Activated T-cell treated with anti-CD3 and anti-CD28 coated beads, Interleukin-2, amount 50 U/mL, for 72 hours (primary cell): ENCODE measurements at places on chromosomes 6 and 20.

DNA sequence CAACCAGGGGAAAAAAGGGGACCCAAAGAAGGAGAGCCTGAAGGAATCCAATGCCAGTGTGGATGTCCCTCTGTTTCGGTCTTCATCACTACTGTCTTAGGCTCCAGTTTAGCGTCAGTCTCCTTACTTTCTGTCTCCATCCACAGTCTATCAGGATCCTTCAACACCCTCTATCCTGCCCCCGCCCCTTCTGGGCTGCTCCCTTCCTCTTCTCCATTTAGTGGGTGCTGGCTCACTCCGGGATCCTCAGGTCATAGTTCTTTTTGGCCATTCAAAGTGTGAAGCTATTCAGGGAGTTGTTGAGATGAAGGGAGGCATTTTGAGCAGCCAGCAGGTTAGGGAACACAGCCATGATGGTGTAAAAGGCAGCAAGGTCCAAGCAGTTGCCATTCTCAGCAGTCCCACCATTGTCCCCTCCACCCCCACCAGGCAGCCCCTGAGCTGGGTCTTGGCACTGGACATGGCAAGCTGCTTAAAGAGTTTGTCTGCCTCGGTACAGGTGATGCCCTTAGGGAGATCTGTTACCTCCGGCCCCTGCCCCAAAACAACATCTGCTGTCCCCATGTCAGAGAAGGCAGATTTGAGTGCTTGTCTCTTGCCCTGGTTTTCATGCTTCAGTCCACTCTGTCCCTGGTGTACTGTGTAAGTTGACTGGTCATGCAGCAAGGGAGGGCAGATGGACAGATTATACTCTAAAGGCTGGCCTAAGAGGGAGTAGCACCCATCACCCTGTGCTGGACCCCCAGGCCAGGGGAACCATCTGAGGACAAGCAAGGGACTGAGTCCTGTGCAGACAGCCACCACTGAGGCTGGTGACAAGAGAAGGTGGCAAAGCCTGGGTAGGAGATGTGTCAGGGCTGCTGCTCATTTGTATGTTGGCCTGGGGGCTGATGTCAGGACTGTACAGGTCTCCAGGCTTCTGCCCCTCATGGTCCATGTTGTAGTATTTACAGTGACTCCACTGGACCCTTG, 842.0 kb downstream of the HACE1 start:
- no peak for DNase-seq

- DNase-seq, result no peak
Observed at GRCh38 chr6:15352845-15353244, 107.0 kb downstream of the JARID2 start.

- DNase-seq, result no peak
Observed at GRCh38 chr6:48080227-48081009, 30.6 kb downstream of the PTCHD4 start.

DNA sequence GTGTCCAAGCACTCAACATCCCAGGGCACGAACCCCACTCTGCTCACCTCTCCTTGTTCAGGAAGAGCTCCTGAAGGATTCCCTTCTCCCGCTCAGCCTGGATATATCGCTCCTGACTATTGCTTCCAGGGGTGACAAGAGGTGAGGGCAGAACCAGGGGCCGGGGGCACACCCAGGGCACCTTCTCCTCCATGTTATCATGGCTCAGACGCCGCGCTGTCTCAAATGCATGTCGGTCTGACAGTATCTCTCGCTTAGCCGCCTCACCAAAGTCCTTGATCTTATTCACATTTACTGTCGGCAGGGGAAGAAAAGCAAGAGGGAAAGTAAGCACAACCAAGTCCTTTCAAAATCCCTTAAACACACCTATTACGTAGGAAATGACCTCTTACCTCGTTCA, 13.1 kb downstream of the PPP1R10 start:
- no peak for DNase-seq

DNA sequence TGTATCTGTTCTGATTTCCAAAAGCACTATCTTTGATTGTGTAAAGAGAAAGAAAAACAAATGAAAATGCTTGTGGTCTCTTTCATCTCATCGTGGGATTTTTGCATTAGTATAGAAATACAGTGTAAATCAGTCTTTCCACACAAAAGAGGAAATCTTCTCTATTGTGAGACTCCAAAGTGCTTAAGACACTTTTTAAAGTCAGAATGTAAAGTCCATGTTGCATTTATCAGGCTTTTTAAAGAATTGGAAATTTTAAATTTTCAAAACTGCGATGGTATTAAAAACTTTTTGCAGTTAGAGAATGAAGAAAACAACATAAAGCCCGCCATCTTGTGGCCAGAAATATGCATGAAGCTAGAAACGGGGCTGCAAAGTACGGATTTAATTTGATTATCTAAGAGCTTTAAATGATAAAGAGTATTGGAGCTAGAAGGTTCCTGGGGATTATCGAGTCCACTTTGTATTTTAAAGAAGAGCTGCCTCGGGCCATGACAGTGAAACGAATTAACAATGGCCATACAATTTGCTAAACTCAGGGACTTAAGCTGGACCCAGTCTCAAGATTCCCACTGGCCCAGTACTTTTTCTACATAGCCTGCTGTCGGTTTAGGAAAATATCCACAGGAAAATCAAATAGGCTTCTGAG, 339.6 kb downstream of the ARHGAP18 start:
- DNase-seq, result peak; percentile 46

DNA sequence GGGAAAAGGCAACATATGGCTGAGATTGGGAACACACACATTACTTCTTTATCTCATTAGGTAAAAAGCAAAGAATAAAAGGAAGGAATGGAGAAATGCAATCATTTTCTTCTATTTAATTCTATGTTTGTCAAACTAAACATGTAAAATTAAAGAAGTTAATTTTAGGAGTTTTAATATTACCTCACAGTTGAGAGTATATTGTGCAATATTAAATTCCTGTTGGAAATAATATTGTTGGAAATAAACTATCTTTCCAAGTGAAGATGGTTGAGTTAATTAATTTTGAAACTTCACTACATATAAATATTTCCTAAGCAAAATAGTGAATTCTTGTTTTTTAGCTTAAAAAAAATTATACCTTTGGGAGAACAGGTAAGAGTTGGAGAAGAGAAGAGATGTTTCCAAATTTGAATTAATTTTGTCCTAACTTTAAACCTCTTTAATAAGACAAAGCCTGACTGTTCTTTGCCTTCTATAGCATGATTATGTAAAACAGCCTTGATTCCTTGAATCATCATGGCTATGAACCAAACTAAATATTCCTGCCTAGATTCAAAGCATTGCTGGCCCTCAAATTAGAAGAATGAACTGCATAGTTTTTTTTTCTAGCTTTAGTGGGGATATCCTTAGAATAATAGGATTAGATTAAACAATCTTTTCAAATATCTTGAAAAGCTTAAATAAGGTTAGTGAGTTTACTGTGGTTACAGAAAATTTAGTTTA, 1349.1 kb upstream of the ADGRB3 start:
- no peak for DNase-seq

- no peak for DNase-seq
Observed at GRCh38 chr6:53192682-53193188, 44.1 kb upstream of the GCM1 start.

DNA sequence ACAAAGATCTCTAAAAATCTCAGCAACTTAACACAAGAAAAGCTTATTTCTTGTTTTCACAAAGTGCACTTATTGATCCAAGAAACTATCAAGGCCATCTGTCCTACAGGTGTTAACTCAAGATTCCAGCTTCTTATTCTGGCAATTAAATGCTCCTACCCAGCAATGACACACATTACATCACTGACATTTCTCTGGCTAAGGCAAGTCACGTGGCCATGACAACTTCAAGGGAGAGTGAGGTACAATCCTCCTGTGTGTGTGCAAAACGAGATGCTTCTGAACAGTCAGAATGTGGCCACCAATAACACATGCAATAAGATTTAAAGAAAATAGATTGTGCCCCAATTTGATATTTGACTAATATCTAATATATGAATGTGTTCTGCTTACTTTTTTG, 169.3 kb upstream of the BTBD3 start:
- no peak for DNase-seq

DNA sequence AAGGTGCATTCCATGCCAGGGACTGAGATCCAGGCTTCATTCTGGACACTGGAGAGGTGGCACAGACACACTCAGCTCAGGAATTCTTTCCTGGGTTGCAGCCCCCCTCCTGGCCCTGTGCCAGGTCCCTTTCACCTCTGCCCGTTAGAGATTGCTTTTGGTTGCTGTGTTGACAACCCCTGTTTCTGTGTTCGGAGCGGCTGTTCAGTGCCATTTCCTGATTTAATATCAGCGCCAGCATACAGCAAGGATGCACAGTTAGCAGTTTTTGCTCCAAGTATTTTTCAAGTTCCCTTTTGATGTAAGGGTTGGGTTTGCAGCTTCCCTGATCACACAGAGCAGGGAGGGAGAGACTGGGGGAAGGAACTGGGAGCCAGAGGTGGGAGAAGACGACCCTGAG, 8.5 kb upstream of the MAFB start:
- no peak for DNase-seq

DNA sequence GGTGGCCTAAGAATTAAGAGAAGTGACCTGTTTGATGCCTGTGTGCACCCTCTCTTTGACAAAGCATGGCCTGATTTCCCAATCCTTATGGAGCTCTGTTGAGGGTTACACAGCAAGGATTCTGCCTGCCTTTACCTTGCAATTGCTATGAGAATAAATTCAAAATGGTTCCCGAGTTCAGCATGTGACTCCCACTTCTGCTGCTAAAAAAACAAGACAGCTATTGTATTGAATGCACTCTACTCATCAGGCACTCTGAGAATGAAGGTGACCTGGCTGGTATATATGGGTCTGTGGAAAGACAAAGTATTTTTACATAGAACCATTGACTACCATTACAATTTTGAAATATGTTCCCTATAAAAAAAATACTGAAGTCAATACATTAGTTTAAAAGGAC, 190.3 kb downstream of the ATXN1 start:
- DNase-seq, result no peak

GRCh38 chr6:17042422-17043147, 59.3 kb upstream of the STMND1 start:
- DNase-seq, result no peak

- DNase-seq, result no peak
Observed at GRCh38 chr6:32833664-32834063, 4.9 kb downstream of the TAP2 start.

- peak; percentile 27 for DNase-seq
Observed at GRCh38 chr6:79946272-79947190, 822 bp downstream of the ELOVL4 start.

GRCh38 chr6:128073389-128073788, 172.5 kb upstream of the THEMIS start:
- DNase-seq, result no peak

DNA sequence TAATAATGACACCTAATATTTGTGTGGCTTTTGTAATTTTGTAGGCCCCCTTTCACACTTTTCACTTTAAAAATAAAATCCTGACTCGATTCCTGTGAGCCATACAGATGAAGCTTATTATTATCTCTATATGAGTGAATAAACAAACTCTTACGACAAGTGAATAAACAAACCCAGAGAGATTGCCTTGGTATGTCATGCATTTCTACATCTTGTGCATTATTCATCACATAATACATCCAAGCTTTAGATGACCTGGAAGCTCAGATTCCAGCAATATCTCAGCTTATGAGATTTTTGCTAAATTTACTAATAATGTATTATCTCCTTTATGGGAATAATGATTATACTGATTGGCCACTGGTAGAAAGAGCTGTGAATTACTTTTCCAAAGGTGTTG, 248.2 kb downstream of the TBX18 start:
- DNase-seq, result no peak

- DNase-seq, result no peak
Observed at GRCh38 chr6:168638468-168639271, 197.7 kb downstream of the SMOC2 start.

DNA sequence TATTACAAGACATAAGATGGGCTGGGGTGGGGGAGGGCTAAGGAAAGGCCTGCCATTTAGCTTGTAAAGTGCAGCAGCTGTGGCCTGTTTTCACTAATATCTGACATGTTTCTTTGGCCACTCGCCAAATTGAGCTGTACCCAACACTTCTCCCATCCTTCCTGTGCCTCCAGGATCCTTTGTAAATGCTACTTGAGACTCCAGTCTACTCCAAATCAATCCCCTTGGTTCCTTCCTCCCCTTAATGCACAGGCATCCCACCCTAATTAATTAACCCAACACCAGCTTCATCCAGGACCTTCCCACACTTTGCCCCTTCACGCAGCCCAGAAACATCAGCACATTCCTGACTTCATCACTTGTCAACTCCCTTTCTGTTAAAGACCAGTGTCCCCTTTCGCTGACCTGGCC, 55.0 kb upstream of the TCF21 start:
- DNase-seq, result no peak

DNA sequence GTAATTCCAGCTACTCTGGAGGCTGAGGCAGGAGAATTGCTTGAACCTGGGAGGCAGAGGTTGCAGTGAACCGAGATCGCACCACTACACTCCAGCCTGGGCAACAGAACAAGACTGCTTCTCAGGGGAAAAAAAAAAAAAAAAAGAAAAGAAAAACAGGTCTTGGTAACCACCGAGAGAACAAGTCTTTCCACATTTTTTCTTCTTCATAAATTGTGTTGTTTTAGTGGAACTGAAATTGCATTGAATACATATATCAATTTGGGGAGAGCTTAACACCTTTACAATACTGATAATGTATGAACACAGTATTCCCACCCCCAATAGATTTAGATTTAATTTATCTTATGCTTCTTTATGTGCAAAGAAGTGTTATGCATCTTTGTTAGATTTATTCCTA, 70.0 kb upstream of the PLEKHG1 start:
- no peak for DNase-seq

- no peak for DNase-seq
Observed at GRCh38 chr6:47195011-47195650, 114.6 kb downstream of the TNFRSF21 start.

GRCh38 chr6:16704401-16705045, 56.7 kb downstream of the ATXN1 start:
- DNase-seq, result peak; percentile 72

DNA sequence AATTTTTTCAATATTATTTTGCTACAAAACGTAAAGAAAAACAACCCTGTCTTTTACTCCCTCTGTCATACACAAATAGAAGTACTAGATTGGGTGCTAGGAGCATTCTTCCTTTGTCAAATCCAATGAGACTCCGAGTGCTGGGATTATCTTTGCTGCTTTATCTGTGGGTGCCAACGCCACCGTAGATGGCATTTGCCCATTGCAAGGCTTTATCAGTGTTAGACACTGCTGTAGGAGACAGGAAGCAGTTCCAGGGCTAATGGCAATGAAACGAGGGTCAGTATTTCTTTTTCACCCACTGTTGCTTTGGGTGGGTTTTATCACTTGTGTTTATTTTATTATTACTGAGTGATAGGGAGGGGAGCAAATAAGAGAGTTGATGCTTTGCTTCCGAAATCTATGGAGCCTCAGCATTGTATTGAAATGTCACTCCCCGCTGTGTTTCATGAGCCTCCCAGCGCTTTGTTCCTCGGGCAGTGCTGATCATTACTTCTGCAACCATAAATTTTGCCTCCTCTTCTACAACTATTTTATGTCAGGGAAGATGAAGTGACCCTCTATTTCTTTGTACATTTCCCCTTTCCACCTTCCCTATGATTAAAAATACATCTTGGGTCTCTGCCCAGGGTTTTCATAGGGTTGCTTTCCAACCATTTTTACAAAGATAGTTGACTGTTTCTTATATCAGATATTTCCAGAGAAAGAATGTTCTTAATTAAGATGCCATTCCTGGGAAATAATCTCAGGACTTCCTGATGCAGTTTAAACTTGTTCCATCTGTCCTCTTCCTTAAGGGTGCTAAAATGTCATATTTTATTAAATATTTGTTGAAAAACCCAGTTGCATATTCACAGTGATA, 86.7 kb upstream of the LAMP5 start:
- no peak for DNase-seq
